Left cardiac atrium (tissue), 4 donors: ENCODE measurements at places on chromosomes 3 and 15.

DNA sequence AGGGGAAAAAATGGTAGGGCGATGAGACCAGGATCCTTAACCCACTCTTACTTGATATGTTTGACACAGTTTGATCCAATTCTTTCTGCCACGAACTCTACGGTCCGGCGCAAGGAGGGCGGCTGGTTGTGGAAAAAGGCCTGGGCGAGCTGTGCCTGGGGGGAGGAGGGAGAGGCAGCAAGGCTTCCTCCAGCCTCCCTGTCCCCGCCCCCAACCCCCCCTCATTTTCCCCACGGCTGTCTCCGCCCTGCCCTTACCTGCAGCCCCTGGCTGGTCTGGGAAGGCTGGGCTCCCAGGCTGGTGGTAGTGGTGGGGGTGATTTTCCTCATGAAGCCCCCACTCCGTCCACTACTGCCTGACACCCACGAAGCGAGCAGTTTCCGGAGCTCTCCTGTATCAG is 8.0 kb downstream of the CDAN1 start:
- DNase-seq = no peak

DNA sequence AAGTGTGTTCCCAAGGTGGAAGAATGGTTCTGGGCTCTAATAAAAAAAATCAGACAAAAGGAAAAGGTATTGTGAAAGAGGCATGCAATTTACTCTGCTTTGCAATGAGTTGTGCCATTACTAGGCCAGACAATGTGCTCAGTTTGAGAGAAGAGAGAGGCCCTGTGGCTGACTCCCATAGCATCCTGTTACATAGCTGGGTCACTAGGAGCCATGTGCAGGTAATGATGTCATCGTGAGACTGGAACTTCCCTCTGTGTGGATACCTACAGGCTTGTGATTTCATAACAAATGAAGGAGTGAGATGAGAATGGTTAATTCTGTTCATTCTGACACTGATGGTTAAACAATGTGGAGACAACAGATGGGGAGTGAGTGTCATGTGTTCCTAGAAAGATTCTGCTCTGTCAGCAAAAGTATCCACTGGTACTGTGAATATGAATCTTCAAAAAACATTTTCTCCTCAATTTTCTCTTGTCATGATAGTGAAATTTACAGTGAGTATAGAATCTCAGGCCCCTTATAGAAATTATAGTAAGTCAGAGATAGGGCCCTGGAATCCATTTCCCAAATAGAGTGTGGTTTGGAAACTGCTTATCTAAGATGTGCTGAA is 648.7 kb upstream of the DPPA4 start:
- no peak for DNase-seq

DNA sequence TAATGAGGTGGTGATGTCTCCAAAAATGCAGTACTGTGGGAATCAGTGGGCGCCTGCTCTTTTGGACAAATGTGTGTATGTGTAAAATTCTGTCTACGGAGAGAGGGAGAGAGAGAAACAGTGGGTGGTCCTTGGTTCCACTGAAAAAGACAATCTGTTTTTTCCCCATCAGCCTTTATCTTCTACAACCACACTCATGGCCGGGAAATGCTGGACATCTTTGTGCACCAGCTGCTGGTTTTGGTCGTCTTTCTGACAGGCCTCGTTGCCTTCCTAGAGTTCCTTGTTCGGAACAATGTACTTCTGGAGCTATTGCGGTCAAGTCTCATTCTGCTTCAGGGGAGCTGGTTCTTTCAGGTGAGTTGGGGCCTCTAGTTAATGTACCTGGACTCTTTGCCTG is 51.2 kb upstream of the ADGRG7 start:
- no peak for DNase-seq

DNA sequence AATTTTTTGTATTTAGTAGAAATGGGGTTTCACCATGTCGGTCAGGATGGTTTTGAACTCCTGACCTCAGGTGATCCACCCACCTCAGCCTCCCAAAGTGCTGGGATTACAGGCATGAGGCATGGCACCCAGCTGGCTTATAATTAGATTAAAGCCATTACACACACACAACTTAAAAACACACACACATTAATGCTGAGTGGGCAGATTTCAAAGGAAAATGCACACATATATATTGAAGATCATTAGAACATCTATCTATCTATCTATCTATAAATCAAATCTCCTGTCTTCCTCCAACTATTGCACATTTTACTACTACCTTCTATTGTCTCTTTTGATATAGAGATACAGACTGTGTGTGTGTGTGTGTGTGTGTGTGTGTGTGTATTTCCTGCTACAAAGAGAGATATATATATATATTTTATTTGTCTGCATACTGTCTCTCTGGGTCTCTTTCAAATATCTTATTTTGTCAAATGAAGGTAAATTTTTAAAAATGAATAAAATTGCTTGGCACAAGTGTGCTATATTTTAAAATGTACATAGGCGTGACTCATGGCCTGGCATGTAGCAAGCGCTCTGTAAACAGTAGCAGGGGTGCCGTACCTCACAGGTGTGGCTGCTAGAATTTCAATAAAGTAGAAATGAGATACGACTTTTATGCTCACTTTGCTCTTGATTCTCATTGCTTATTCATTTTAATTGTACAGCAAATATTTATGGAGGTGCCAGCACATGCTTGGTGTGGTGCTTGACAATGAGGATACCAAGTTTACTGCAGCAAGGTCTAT is 655.8 kb downstream of the AGBL1 start:
- DNase-seq = no peak

GRCh38 chr3:1068985-1069384 is 23.8 kb upstream of the CNTN6 start:
- no peak for DNase-seq

DNA sequence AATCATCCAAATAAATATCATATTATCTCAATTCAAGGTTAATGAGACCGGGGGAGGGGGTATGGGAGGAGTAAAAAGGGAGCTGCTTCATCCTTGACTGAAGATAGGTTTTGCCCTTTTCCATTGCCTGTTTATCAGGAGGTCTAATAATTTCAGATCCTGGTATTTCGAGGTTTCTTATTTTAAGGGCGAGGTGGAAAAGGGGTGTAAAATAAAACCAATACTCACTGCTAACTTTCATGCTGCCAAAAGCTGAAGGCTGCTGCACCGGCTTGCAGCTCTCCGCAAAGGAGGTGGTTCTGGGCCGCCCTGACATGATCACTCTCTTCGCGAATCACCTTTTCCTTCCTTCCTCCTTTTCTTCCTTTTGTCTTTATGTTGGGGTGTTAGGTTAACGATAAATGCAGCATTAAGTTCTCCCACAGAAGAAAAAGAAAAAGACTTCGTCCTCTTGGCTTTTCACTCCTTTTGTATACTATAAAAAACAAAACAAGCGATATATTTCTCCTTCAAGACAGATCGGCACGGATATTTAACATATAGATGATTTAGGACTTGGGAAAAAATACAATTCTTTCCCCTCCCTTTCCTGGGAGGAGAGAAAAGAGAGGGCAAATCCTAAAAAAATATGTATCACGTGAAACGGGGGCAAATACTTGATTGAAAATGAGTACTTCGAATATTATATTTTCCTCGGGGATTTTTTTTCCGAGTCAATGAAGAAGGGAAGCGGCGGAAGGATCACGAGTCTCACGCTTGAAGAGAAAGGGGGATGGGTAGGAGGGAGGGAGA is 932 bp downstream of the GSK3B start:
- DNase-seq = no peak

GRCh38 chr15:101852356-101852755 is 40.4 kb downstream of the OR4F15 start:
- no peak for DNase-seq

DNA sequence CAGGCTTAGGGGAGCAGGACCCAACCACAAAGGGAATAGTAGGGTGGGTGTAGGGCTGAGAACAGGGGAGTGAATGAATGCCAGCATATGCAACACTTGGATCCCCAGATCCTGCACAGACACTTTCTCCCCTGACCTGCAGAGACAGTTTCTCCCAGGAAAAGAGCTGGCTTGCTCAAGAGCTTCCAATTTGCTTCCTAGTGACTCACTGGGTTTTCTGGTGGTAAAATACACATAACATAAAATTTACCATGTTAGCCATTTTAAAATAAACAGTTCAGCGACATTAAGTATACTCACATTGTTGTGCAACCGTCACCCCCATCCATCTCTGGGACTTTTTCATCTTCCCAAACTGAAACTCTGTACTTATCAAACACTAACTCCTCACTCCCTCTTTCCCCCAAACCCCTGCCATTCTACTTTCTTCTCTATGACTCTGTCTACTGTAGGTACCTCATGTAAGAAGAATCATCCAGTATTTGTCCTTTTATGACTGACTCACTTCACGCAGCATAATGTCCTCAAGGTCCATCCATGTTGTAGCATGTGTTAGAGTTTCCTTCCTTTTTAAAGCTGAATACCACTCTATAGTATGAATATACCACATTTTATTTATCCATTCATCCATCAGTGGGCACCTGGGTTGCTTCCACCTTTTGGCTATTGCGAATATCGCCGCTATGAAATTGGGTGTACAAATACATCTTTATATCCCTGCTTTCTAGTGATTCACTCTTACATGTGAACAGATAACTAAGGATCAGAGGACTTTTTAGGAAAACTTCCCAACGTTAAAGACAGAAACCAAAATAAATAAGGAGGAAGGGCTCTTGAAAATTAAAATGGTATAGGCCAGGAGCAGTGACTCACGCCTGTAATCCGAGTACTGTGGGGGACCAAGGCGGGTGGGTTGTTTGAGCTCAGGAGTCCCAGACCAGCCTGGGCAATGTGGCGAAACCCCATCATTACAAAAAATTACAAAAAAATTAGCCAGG is 95.6 kb upstream of the TJP1 start:
- DNase-seq = no peak

- DNase-seq = peak; percentile 83
Measured at GRCh38 chr3:58536501-58537411, at the start of gene ACOX2. Gene ACOX2 (minus strand): TSS chr3:58537190. CDS start chr3:58535106, 2,084 bp downstream.

GRCh38 chr3:78177780-78178179 is 1137.9 kb downstream of the ROBO2 start:
- no peak for DNase-seq

GRCh38 chr3:144433006-144433405 is 461.4 kb downstream of the DIPK2A start:
- no peak for DNase-seq

DNA sequence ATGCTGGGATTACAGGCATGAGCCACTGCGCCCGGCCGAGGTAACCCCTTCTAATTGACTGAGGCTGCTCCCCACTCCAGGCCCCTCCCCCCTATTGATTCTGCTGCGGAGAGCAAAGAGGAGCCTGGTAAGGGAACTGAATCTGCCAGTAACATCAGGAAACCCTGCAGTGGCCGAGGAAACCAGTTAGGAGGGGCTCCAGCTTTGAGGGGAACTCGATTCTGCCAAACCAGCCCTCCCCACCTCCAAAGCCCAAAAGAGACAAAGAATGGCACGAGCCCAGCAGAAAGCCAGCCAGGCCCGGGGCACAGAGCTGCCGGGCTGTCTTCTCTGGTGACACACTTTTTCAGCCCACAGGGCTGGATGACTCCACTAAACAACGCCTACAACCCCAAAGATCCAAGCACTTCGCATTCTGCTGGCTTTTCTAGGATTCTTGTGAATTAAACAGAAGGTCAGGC is 15.0 kb upstream of the ACAD9 start:
- DNase-seq = no peak

DNA sequence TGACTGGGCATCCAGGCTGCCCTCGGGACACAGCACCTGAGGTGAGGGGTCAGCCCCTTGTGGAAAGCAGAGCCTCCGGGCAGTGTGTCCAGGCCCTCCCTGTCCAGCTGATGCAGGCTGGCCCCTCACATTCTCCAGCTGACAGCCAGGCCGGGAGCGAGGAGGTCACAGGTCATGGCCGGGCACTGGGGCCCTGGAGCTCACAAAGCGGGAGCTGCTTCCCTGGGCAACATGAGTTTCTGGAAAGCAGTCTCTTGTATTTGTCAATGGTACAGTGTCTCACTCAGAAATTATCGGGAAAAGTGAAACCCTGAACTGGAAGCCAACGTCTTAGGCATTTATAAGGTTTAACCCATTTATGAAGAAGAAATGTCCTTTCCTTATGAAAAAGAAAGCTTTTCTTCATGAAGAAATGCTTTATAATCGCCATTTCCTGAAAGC is 118.5 kb downstream of the OPA1 start:
- no peak for DNase-seq

GRCh38 chr3:140933552-140933951 is 8.1 kb upstream of the SLC25A36 start:
- DNase-seq = no peak

DNA sequence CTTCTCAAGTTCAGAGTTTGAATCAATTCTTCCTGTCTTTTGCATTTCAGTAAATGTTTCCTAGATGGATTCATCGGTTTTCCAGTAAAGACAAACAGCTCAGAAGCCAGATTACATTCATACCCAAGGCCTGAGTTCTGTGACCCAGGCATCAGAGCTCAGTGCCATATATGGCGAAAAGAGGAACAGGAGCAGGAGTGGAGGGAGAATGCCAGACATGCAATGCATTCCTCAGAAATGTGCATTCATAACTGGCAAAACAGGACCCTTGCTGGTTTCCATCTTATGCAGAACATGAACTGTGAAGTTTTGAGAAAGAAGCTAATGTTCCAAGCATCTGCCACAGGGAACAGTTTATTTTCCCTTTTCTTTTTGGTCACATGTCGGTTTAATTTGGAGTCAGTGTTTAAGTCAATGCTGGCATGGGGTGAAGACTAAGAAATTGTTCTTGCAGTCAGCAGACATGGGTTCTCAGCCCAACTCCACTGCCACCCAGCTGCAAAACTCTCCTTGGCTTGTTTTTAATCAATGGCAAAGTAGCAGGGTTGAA is 116.5 kb downstream of the LPP start:
- DNase-seq = no peak

DNA sequence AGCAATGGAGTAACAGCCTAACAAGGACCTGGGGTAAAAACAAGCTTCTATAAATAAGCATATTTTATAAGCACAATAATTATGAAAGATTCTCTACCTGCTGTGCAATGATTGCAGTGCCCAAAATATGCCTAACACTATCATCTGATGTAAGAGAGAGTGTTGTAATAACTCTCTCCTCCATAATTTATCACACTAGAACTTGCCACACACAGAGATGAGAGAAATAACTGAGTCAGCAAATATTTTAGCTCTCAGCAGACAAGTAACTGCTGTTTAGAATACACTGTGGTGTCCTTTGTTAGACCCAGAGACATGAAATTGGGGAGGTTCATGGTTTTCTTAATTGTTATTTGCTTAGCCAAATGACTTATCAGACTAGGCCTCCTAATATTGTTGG is 105.3 kb upstream of the ACP3 start:
- DNase-seq = no peak

DNA sequence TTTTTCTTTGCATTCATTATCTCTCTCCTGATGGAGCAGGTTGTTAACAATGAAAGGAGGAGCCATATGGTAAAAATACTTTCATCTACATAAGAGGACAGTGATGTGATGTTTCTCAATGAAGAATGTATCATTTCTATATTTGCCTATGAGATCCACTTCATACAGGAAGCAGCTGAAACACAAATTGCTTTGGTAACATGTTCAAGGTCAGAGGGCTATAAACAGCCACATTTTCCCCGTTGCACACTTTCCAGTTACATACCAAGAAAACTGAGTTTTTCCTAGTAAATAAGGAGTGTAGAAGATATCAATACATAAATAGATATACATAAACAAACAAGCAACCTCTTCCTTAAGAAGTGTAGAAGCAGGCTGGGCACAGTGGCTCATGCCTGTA is 32.6 kb upstream of the GYG1 start:
- no peak for DNase-seq

- no peak for DNase-seq
Measured at GRCh38 chr3:146590521-146590920, 14.6 kb downstream of the PLSCR5 start.

GRCh38 chr3:187319699-187320302 is 28.3 kb upstream of the MASP1 start:
- peak; percentile 75 for DNase-seq
